ENCODE measurements at places on chromosomes 4 and X.

GRCh38 chrX:133175605-133176004 is 42.5 kb downstream of the TFDP3 start:
- no peak for DNase-seq

- DNase-seq: no peak
Measured at GRCh38 chr4:80484712-80485111, 149.2 kb downstream of the CFAP299 start.

DNA sequence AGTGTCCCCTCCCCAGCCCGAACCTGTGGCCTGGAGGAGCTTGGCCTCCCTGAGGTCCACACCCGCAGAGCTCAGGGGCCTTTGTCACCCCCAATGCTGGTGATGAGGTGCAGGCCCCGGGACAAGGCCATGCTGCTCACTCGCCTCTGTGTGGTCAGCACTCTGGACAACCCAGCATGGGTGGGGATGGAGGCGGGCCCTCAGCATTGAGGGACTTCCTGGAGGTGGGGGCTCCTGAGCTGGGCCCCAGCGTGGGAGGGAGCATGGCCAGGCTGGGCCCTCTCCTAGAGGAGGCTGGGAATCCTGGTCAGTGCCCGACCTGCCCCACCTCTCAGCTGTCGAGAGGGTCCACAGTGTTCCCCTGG is 30.6 kb downstream of the TACC3 start:
- DNase-seq: no peak

DNA sequence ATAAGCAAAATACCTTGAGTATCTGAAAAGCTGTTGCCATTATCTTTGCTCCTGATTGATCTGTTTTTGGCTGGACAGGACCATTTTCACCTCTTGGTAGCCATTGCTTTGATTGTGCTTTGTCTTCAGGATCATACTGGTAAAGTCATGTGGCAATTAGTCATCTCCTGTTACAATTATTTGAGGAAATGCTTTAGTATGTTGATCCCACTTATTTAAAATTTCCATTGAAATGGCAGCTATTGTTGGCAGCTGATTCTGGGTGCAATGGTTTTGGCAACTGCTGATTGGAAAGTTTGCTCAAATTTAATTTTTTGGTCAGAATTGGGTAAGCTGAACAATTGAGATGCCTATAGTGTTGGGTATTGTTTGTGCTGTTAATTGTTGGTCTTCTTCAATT is 238.3 kb upstream of the TLL1 start:
- DNase-seq: no peak

- DNase-seq: no peak
Measured at GRCh38 chrX:70434914-70435586, 9.6 kb upstream of the DLG3 start.

Measured in CD14-positive monocyte (primary cell).